Muscle of arm (tissue), 14 donors: ENCODE measurements at places on chromosomes 2 and 18.
A peak's percentile ranks its signal among the peaks of the same experiment; 100 is the strongest.

- DNase-seq, result no peak
Measured at GRCh38 chr2:102186791-102187495, at the start of gene IL1RL2. IL1RL2 (plus strand) TSS chr2:102187023; CDS start chr2:102187868, 845 bp downstream.

GRCh38 chr2:39194686-39195085 is 49.1 kb downstream of the CDKL4 start:
- no peak for DNase-seq

DNA sequence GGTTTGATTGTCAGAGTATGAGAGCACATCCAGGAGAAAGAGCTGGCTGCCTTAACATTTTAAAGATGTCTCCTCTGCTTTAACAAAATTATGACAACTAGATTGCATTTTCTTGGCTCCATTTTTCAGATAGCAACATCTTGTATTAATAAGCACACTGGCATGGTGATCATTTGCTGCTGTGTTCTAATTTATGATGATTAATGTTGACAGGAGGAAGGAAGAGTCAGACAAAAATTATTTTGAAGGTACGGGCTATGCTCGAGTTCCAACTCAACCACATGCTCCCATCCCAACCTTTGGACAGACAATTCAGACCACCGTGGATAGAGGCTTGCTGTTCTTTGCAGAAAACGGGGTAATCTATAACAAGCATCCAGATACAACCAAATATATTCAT is 98.2 kb upstream of the TTC39C start:
- no peak for DNase-seq

DNA sequence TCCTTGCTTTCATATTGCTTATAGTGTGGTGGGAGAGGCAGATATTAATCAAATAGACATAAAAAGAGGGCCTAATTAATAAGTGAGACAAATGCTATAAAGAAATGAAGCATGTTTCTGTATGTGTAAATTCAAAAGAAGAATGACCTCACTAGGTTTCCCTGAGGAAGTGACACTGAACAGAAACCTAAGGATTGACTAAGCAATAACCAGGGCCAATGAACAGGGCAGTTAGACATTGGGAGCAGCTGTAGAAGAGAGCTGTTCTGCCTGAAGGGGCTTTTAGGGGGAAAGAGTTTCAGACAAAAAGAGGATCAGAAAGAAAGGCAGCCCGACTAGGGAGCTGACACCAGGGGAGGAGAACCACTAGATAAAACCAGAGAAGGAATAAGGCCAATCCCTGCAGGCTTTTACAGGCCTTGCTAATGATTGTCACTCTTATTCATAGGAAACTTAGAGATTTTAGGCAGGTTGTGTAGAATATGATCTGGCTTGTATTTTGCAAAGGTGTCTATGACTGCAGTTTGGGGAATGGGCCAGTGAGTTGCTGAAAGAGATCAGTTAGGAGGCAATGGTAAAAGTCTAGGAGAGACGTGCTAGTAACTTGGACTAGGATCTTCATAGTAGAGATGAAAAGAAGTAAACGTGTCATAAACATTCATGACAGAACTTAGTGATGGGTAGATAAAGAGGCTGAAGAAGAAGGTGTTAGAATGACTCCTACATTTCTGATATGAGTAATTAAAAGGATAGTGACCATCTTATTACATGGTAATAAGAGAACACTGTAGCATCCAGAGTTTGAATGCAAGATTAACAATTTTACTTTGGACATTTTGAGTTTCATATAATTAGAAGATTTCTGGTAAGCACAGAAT is 26.8 kb upstream of the NABP1 start:
- no peak for DNase-seq

GRCh38 chr2:225496568-225496967 is 97.1 kb downstream of the NYAP2 start:
- no peak for DNase-seq

DNA sequence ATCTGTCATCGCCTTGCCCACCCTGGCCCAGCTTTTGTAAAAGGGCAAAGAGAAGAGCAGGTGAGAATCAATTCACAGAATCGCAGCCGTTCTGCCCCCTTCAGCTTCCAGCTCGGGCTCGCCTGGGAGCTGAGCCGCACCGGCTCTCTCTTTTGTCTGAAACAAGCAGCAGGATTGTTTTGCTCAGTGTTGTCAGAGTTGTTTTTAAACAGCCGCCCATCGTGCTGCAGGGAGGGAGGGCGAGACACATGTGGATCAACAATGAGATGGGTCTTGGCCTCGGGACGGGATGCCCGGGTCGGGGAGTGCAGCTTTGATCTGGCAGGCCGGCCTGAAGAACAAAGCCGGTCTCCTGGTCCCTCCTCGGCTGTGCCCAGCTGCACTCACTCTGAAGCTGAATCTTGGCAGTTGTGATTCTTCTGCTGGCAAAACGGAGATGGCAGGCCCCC is 39.7 kb upstream of the HDAC4 start:
- DNase-seq, result peak; percentile 27

DNA sequence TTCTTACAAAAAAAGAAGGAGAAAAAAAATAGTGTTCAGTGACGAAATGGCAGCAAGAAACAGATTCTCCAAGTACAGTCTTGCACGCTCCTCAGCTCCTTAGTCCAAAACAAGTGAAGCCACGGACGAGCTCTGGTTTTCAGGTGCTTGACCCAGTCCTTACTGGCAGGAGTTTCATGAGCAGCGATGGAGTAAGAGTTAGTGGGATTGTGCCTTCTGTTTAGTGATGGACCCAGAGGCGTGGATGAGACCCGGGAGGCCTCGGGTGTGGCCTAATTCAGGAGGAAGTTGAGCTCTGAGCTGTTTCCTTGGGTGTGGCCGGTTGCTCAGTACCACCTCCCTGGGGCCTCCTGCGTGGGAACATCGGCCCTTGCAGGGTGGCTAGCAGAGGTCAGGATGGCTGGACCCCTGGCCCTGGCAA is 52.0 kb downstream of the KIF5C start:
- DNase-seq, result no peak

- DNase-seq, result no peak
Measured at GRCh38 chr2:10323535-10323934, 20.8 kb downstream of the HPCAL1 start.

DNA sequence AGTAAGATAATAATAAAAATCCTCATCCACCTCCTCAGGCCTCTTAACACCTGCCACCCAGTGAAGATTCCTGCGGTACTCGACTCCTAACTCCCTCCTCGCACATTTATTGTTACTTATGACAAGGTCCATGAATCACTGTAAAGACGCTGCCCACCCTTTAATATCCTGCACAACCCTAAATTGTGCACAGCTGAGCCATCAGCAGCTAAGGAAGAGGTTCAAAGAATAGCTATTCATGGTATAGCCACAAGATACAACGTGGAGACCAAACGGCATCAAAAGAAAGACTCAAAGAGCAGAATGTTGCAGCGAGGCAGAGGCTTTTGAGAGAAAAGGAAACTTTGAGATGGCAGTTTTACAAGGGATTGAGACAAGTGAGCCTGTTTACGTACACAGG is 266.3 kb downstream of the SATB2 start:
- no peak for DNase-seq

DNA sequence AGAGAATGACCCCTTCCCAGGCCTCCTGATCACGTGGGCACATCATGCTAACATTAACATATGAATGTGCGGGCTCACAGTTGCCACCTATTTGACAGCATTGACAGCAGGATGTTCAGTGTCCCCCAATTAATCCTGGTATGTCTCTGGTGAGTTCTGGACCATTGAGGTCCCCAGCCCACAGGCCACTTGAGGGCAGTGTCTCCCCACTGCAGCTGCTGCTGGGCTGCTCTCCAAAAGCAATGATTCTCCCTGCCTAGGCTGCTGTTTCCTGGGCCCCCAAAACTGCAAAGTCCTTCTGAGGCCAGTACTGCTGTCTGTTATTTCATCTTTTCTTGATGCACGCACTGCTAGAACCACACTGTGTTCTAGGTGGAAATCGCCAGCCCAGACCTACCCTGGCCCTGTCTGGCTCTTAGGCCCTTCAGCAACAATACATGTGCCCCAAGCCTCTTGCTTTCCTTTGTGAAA is 52.7 kb upstream of the MAPK4 start:
- DNase-seq, result peak; percentile 2

- no peak for DNase-seq
Measured at GRCh38 chr2:39127973-39128372, 7.1 kb upstream of the SOS1 start.

- DNase-seq, result no peak
Measured at GRCh38 chr2:127681288-127681804, 6.0 kb upstream of the LIMS2 start.

- no peak for DNase-seq
Measured at GRCh38 chr18:22847867-22848451, 85.2 kb upstream of the RBBP8 start.

- peak; percentile 88 for DNase-seq
Measured at GRCh38 chr2:180647621-180648020, 332.8 kb upstream of the UBE2E3 start.

DNA sequence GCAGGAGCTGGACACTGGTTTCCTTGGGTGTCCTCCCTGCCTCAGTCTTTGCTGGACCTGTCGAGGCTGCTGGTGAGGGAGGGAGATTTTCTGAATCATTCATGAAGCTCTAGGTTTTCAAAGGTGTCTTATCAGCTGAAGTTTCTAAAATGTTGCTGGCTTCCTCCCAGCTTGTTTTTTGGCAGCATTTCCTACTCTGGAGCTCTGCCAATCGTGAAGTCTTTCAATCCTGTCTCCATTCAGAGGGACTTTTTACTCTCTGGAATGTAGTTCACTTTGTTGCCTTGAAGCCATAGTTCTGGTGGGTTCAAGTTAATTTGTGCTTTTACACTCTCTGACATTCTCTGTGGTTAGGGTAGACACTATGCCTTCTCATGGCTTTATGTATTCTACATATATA is 23.9 kb downstream of the SNTG2 start:
- DNase-seq, result no peak

DNA sequence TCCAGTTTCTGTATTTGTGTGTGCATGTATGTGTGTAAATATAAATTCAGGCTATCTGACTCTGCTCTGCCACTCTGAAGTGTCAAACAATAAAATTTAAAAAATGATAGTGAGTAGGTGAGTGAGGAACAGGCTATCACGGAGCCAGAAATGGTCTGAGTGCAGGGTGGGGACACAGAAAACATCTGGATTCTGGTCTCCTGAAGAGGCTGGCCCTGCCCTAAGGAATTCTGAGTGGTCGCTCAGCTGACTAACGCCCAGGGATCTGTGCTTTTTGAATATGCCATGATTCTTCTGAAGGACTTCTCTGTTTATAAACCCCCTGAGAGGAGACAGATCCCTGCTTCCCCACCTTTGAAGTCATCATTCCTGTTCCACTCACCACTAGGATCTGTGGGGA is 353.9 kb upstream of the GYPC start:
- DNase-seq, result no peak

- no peak for DNase-seq
Measured at GRCh38 chr2:237205043-237205541, 119.4 kb downstream of the COPS8 start.

DNA sequence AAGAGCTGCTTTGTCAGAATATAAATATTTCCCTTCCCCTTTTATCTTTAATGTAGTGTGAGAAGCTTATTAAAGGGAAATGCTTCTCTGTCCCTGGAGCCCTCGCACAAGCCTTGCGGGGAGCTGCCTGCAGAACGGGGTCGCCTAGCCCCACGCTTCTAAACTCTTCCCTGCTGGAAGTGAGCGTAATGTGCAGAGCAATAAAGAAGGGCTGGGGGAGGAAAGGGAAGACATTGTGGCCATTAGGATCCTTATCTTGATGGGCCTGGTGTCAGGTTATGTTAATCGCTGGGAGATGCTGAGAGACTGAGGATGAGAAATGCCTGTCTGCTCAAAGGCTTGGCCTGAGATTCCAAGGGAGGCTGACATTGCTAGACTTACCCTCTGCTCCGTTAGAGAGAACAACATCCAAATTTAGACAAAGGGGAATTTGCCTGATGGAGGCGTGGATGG is 18.9 kb upstream of the FZD7 start:
- no peak for DNase-seq

DNA sequence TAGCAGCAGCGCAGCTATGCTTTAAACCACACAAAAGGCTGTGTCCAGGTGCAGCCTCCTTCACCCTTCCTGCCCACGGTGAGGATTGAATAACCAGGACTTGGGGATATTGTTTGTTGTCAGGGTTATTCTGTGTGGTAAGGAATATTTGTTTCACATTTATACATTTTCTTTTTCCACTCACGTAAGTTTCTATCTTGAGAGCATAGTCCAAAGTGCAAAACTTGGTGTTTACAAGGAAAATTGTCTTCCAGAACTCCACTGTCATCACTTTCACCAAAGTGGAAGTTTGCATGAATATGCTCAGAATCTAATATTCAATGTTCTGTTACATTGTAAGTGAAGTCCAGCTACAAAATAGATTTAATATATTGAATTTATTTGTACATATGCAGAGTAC is 26.4 kb downstream of the NAPG start:
- no peak for DNase-seq

DNA sequence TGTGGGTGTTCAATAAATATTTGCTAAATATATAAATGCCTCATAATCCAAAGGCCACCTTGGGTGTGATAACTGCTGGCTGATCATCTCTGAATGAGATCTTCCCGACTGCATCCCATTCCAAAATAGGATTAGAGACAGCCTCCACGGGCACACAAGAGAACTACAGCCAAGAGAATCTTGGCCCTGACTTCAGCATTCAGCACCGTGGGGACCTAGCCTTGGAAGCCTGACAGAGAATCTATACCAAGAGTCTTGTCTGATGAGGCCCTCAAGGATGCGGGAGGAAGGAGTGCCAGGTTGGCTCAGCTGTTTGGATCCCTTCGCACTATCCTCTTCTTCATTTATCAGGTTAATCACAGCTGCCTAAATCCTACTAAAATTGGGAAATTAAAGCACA is 85.8 kb downstream of the RBM43 start:
- no peak for DNase-seq

GRCh38 chr18:46696268-46696667 is 39.2 kb upstream of the LOXHD1 start:
- DNase-seq, result no peak

DNA sequence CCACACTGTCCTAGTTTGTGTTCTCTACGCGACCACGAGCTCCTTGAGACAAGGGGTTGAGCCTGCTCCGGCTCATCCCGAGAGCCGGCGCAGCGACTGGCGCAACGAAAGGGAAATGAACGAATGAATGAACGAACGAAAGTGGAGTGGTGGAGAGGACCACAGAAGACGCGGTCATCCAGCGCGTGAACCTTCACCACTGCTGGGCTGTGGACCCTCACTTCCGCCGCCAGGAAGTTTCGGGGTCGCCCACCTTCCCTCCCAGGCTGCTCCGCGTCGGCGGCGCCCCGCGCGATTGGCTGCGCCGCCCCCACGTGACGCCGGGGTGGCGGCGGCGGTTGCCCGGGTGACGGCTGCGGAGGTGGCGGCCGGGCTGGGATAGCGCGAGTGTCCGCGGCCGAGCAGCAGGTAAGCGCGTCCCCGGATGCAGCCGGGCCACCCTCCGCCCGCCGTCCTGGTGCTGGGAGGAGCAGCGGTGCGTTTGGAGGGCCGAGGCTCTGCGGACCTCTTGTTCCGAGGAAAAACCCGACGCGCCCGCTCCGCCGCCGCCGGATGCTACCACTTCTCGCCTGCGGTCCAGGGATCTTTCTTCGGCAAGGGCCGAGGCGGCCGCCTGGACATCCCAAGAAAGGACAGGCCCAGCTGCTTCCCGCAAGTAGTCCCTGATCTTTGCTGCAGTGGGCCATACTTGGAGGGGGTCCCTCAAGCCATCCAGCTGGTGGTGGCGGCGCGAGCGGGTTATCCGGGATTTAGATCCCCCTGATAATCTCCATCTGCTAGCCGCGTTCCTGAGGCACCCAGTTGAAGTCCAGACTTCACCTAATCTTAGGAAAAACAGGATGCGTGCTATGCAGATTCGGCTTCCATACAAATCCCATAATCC is at the start of gene ARMC9:
Gene ARMC9 (plus strand): TSS at position 341 of the 883 bp plus-strand sequence. CDS start 7,608 bp downstream, outside the sequence.
- DNase-seq, result peak; percentile 70

- DNase-seq, result no peak
Measured at GRCh38 chr2:24704692-24705091, 88.5 kb downstream of the PTRHD1 start.

GRCh38 chr18:44882163-44882868 is 201.6 kb downstream of the SETBP1 start:
- no peak for DNase-seq
